ENCODE measurements at places on chromosomes 12 and 14. TPM values are rescaled to one million over a fixed set of nuclear protein-coding genes. Genes with fewer than 3 reads are reported as not detected.

The TAS2R9 gene
- not detected for total RNA-seq

The MRPL52 gene
- 74.3 TPM for total RNA-seq

DNA sequence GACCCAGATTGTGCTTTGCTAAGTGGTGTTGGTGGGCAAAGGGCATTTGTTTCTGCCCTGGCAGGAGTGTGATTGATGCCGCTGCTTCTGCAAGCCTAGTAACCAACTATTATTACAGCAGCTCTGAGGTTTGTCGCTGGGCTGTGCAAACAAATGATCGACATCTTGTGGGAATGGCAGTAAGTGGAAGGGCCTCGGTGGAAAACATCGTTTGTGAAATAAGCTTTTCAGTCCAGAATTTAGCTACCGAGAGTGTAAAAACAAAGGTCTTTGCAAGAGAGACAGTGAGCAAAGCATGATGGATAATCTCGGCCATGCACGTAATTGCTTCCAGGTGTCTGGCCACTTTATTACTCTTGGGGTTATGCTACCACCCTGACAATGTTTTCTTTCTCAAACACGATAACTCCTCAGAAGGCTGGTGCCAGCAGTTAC lies 397.7 kb upstream of the PRICKLE1 start:
- H3K27ac ChIP-seq: no peak overlapping the region
- H3K4me3 ChIP-seq: no peak overlapping the region

DNA sequence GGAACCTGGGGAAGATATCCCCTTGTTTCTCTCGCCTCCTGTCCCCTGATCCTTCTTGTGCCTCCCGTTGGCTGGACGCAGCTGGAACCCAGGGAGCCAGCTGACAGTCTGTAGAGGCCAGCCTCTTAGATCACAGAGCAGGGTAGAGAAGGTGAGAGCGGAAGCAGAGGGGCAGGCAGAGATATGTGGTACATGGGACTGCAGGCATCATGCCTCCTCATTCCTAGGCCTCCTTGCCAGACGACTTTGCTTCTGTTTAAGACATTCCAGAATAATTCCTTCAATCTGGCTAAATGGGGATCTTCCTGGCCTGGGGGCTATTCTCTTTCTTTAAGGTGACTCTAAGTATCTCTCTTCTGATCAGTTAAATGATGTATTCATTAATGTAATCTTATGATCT lies 89.4 kb upstream of the MAX start:
- H3K36me3 ChIP-seq: no peaks in the 10 kb centered on the region
- H3K4me3 ChIP-seq: no peak overlapping the region
- no peaks in the 10 kb centered on the region for H3K4me1 ChIP-seq
- H3K27ac ChIP-seq: no peak overlapping the region

- no peak overlapping the region for H3K27ac ChIP-seq
- no peaks in the 10 kb centered on the region for H3K36me3 ChIP-seq
- peaks cover 9% of the 10 kb centered on the region for H3K4me1 ChIP-seq
- H3K4me3 ChIP-seq: no peak overlapping the region
- DNase-seq: no peak
Measured at GRCh38 chr14:52703225-52703624, 3.8 kb upstream of the PSMC6 start.

- no peaks in the 10 kb centered on the region for H3K36me3 ChIP-seq
- DNase-seq: no peak
- H3K4me3 ChIP-seq: no peak overlapping the region
- H3K4me1 ChIP-seq: no peaks in the 10 kb centered on the region
- no peaks in the 10 kb centered on the region for H3K27me3 ChIP-seq
- H3K27ac ChIP-seq: no peak overlapping the region
Measured at GRCh38 chr14:36817071-36817930, 155.6 kb downstream of the PAX9 start.

DNA sequence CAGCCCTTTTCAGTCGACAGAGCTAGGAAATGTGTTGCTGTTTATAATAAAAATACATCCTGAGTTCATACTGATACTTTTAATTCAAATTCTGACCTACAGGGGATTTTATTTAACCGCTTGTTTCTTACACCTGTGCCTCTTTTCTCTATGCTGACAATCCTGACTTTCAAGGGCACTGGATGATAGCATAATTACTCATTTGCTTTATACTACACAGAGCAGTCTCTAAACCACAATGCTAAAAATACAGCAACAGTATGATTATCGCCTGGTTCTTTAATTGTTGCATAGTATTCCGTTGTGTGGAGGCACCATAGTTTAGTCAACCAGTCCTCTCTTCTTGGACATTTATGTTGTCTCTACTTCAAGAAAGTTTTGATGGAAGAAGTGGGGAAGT lies 372.9 kb downstream of the DPF3 start:
- H3K27ac ChIP-seq: no peak overlapping the region
- H3K36me3 ChIP-seq: no peaks in the 10 kb centered on the region
- no peaks in the 10 kb centered on the region for H3K27me3 ChIP-seq
- no peak for DNase-seq
- H3K4me1 ChIP-seq: peaks cover 2% of the 10 kb centered on the region
- no peak overlapping the region for H3K4me3 ChIP-seq

- no peaks in the 10 kb centered on the region for H3K36me3 ChIP-seq
- no peaks in the 10 kb centered on the region for H3K4me1 ChIP-seq
- no peak overlapping the region for H3K4me3 ChIP-seq
- no peak overlapping the region for H3K27ac ChIP-seq
- no peaks in the 10 kb centered on the region for H3K27me3 ChIP-seq
Measured at GRCh38 chr14:30114051-30114450, 186.4 kb upstream of the PRKD1 start.
